Fibroblast of skin of scalp (primary cell): ENCODE measurements at places on chromosomes 13 and 19.
A peak's percentile ranks its signal among the peaks of the same experiment; 100 is the strongest.

GRCh38 chr13:111562716-111563115 is 242.3 kb downstream of the TEX29 start:
- DNase-seq, result no peak

DNA sequence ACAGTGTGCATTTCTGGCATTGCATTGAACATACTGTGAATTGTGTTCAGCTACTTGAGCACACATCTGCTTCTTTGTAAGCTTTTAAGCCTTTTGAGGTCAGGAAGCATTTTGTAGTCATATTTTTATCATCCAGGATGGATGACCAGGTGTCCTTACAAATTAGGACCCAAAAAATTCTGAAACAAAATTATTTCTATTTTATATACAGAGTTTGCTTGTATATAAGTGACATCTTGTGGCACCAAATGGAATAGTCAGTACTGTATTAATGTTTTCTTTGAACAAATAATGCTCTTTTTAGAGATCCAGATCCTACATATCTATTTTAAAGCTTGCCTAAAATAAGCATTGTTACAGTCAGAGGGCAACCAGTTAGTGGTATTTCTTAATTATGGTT is 9.5 kb upstream of the SUPT20H start:
- peak; percentile 20 for DNase-seq

DNA sequence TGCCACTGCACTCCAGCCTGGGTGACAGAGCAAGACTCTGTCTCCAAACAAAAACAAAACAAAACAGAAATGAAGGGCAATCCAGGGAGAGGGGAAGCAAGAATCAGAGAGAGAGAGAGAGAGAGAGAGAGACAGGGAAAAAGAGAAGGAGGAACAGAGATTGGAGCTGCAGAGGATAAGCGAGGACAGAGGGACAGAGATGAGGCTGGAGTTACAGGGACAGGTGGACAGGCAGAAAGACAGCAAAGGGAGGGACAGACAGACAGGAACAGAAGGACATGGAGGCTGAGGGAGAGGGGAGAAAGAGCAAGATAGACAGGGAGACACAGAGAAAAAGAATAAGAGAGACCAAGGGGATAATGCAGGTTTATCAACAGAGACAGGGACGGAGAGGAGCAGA is 1.3 kb upstream of the CRX start:
- no peak for DNase-seq

- no peak for DNase-seq
Measured at GRCh38 chr13:110225003-110225402, 82.0 kb downstream of the COL4A1 start.

- DNase-seq, result peak; percentile 30
Measured at GRCh38 chr13:77565635-77566034, 30.1 kb downstream of the SCEL start.

DNA sequence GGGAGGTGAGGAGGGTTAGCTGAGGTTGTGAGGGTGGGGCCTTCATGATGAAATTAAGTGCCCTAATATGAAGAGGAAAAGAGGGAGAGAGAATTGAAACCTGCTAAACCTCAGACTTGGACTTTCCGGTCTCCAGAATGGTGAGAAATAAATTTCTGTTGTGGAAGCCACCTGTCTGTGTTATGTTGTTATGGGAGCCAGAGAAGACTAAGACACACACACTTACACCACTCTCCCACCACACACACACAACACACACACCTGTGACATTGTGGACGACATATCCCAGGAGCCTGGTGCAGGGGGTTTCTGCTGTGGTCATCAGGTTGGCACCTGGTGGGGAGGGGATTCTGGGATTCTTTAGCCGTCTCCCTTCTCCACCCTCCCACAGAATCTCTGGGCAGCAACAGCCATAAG is 14.0 kb downstream of the KLK4 start:
- DNase-seq, result no peak

DNA sequence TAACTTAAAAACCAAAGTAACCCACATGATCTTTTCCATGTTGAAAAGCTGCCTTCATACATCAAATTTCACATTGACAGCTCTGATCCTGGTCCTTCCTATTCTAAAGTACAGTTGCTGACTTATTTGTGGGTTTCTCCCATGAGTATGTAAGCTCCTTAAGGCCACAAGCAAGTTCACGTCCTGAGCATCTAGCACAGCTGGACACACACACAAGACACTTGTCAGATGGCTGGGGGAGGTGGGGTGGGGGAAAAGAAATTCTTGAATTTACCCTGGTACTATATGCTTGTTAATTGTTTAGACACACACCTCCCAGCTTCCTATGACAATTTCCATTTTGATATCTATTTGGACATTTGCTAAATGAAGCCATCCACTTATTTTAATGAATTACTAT is 162.8 kb downstream of the ZIC5 start:
- no peak for DNase-seq

GRCh38 chr19:13978351-13979243 is 26.3 kb downstream of the DCAF15 start:
- peak; percentile 40 for DNase-seq

GRCh38 chr13:27483421-27483820 is 33.1 kb upstream of the MTIF3 start:
- DNase-seq, result no peak

DNA sequence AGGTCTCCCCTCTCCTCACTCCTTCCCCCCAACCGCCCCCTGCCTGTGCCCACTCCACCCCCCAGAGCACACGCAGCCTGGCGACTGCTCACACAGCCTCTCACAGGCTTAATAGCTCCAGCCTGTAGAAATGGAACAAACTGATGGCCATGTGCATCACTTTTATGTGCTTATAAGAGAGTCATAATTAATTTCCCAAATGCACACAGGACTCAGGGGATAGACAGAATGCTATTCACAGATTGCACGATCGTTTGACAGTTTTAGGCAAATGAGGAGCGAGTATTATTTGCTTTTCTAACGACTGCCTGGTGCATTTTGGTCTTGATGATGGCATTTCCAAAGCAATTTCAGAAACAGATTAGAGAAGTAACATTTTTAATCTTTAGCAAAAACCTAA is 97.7 kb upstream of the VSTM2B start:
- DNase-seq, result no peak

- DNase-seq, result no peak
Measured at GRCh38 chr19:32662186-32662585, 12.8 kb downstream of the ANKRD27 start.

DNA sequence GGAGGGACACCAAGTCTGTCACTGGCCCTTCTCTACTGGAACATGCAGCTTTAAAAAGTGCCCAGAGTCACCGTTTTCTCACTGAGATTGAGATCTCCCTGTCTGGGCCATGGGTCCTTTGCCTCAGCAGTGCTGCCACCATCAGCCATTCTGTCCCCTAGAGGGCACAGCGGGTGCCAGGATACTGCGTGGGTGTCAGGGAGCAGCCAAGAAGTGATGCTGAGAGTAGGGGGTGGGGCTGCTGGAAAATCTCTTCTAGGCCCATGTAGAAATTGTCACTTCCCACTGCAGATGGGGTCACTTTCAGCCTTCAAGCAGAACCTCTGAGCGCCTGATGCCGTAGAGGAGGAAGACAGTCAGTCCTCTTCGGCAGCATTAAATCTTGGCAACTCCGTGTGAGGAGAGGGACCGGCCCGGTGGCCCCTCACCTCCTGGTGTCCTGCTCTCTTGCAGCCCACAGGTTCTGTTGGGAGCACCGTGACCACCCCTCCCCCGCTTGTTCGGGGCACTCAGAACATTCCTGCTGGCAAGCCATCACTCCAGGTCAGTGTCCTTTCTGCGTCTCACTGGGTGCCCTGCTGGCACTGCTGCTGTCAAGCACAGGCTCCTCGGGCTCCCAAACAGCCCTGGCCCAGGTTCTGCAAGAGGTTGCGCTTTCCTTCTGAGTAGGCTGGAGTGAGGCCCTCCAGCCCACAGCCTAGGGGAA is 21.4 kb downstream of the TSSK6 start:
- DNase-seq, result no peak

- no peak for DNase-seq
Measured at GRCh38 chr13:113020323-113021080, 51.5 kb downstream of the MCF2L start.

DNA sequence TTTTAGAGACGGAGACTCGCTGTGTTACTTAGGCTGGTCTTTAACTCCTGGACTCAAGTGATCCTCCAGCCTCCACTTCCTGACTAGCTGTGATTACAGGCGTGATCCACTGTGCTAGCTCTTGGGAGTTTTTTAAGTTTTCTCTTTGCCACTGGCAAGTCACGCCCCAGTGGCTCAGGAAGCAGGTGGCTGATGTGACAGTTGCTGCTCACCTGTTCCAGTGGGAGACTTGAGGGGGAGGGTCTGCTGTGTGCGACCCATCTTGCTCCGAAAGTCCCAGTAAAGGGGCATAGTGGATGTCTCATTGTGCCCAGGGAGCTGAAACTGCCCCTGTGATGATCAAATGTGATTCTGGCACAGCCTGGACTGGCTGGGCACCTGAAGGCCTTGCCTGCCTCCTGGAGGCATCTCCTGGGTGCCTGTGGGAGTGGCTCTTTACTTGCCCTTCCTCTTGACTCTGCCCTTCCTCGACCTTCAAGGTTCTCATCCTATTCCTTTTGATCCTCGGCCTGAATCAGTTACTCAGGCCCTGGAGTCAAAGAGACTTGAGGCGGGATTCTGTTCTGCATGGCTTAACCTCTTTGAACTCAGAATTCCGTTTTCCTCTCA is 7.8 kb downstream of the SMARCA4 start:
- DNase-seq, result no peak

DNA sequence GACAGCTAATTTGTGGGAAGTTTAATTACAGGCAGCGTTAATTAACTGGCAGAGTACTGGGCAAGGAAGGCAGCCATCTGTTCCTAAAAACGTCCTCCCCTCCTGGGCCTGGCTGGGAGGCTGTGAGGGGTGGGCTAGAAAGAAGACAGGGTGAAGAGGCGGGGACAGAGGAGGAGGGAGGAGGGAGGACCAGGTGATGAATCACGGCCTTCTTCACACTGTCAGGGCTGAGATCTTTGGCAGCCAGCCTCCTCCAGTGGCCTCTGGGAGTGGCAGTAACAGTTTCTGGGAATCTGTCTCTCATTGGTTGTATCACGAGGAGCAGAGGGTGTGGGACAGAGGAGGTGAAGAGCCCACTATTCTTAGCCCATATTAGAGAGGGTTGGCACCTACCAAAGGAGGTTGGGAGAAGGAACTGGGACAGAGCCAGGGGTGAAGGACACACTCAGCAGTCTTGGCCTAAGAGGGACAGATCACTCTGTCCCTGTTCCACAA is 9.6 kb upstream of the ZNRF4 start:
- DNase-seq, result no peak

DNA sequence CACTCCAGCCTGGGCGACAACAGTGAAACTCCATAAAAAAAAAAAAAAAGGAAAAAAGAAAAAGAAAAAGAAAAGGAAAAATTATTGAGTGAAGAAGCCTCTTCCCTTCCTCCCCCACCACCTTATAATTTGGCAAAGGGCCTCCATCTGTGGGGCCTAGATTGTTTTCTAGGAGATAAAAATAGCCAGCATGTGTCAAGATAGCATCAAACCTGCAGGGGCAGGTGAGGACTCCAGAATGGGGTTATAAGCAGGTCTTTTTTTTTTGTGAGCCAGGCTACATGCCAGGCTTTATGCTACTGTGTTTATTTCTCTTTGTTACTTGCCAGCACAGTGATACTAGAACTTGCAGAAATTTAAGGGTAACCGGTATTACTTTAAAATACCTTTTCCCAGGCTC is 11.7 kb upstream of the TRIM13 start:
- no peak for DNase-seq

GRCh38 chr13:78742659-78743058 is 83.7 kb upstream of the OBI1 start:
- no peak for DNase-seq
